T-helper 1 cell (primary cell): ENCODE measurements at places on chromosomes 5 and 9.

GRCh38 chr9:79812099-79812498 lies 240.3 kb downstream of the TLE4 start:
- DNase-seq: no peak

DNA sequence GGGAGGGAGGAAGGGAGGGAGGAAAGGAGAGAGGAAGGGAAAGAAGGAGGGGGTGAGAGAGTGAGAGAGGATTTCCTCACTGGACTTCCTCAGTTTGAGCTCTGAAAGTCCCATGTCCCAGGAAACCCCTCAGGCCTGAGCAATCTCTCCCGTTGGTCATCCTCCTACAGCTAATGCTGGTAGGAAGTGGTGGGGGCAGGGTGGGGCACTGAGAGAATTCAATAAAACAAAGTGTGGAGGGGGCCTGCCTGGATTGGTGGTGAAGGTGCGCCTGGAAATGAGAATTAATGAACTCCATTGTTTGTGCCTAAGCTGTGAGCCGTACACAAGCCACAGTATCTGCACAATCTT lies 195.0 kb downstream of the RGS3 start:
- no peak for DNase-seq

GRCh38 chr5:179301796-179302195 lies 43.5 kb downstream of the ADAMTS2 start:
- no peak for DNase-seq

DNA sequence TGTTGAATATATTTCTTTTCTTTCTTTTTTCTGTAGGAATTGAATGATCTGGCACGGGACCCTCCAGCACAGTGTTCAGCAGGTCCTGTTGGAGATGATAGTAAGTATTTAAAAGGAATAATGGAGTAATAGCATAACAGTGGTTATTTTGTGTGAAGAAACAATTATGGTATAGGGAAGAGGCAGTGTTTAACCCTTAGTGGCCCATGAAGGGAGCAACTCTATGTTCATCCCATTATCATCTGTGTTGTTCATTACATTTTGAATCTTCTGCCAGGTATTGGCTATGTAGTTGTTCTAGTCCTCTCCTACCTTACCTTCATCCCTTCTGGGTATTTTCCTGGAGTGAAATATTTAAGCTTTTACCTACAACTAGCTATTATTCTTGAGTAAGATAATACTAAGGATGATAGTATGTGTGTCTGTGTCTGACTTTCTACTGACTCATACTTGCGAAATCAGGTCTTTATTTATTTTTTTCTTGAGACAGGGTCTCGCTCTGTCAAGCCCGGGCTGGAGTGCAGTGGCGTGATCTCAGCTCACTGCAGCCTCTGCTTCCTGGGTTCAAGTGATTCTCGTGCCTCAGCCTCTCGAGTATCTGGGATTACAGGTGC lies 39.3 kb downstream of the UBE2D2 start:
- DNase-seq: no peak

- DNase-seq: no peak
These were observed 146.8 kb upstream of the DAPK1 start for GRCh38 chr9:87350915-87351314.

DNA sequence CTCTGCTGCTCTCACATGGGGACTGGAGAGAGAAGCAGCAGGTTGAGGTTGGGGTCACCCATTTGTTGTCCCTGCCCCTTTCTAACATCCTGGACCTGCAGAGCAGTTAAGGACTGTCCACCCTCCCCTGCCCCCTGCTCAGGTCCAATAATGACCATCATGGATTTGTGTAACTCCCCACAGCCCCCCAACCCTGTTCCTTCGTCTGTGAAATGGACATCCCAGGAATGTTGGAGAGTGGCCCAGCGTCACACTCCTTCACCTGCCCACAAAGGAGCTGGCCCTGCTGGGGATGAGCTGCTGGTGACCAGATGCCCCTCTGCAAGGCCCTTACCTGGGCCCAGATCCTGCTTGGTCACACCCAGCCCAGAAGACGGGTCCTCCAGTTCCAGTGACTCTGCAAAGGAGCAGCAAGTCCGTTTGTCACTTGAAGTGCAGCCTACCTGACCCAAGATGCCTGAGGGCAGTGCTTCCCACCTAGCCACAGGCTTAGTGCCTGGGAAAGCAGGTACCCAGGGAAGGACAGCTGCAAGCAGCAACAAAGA lies 10.4 kb downstream of the CD74 start:
- DNase-seq: no peak

DNA sequence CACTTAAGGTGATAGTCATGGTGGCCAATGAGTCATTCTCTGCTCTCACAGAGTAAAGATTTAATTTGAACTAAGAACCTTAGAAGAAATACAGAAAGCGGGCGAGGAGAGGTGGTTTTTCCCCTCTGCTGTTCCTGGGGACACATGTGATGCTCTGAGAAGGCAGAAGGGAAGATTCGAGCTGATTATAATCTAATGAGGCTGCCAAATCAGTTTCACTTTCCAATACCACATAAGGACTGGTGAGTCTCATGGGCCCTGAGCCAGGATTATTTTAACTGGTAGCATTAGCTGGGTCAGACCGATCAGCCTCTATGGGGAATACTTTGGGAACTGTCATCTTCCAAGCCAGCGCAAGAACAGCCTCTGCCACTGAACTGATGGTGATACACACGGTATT lies 116.5 kb downstream of the SLC1A3 start:
- no peak for DNase-seq

DNA sequence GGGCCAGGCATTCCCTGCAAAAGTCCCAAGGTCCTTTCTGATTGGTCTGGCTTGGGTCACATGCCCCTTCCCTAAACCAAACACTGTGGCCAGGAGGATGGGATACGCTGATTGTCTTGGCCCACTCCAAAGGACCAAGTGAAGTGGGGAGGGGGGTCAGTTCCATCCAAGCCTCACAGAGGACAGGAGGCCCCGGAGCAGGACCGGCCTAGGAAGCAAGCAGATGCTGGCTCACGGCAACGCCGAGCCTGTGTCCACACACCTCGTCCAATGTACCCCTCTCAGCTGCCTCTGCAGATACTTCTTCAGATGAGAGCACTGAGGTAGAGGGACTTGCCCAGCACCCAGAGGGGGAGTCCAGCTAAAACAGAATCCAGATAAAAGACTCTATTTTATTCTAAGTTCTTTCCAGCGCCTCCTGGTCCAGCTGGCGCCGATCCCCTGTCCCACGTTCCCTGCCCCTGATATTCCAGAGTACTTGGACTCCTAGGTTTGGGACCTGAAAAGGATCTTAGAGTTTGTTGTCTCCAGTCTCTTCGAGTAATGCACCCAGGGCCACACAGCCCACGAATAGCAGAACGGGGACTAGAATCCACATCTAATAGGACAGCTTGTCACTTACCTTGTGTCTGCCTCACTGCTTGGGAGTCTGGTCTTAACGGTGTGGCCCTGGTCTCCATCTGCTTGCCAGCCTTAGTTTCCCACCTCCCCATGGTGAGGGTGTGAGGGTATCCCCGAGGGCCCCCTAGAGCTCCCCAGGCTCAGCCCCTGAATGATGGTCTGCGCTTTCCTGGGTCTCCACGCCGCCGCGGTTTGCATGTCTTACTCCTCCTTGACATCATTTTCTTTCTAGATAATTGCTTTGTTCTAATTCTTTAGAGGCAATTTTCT lies 72.4 kb upstream of the UNC5A start:
- DNase-seq: no peak

GRCh38 chr5:13133951-13134350 lies 810.5 kb downstream of the DNAH5 start:
- DNase-seq: no peak

DNA sequence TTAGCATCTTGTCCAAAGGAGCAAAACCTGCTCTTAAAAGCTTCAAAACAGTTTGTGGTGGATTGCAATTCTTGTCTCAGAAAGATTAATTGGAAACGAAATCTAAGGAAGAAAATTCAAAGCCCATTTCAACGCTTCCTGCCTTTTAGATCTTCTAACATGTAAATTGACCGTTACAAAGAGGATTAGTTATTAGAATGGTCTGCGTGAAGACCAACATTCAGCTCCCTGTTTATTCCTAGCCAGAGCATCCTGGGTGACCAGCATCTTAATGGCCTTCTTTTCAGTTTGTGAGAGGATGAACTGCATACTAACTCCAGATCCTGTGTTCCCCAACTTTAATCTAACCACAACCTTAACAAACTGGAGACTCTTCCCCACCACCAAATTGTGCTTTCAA lies 109.9 kb upstream of the SLC1A3 start:
- no peak for DNase-seq

DNA sequence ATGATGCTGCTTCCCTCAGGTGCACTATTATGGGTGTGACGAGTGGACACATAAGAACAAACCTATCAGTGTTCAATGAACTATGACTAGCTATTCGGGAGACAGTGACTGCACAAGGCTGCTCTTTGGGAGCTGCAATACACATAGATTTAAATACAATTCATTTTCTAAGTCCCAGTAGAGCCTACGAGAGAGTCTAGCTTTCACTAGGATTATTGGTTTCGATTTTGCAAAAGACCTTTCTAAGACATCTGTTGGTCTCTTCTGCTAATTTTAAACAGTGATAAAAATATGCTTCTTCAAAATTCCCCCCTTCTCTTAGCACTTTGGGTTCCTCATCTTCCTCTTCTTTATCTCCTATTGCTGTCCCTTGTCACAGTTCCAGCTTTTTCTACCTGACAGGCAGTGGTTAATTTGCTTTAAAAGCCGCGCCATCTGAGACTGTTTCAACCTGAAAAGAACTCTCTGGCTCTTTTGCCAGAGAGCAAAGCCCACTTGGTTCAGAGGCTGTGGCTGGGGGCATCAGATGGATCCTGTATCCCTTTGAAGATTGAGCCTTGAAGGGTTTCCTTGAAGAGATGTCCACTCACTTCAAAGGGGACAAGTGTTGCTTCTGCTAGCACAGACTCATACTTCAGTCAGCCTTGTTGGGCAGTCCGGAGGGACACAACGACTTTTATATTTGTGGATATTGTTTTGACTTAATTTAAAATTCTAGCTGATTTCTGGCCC lies 241.5 kb downstream of the MAN2A1 start:
- DNase-seq: no peak

GRCh38 chr9:36791222-36791950 lies 218.7 kb downstream of the MELK start:
- DNase-seq: no peak

DNA sequence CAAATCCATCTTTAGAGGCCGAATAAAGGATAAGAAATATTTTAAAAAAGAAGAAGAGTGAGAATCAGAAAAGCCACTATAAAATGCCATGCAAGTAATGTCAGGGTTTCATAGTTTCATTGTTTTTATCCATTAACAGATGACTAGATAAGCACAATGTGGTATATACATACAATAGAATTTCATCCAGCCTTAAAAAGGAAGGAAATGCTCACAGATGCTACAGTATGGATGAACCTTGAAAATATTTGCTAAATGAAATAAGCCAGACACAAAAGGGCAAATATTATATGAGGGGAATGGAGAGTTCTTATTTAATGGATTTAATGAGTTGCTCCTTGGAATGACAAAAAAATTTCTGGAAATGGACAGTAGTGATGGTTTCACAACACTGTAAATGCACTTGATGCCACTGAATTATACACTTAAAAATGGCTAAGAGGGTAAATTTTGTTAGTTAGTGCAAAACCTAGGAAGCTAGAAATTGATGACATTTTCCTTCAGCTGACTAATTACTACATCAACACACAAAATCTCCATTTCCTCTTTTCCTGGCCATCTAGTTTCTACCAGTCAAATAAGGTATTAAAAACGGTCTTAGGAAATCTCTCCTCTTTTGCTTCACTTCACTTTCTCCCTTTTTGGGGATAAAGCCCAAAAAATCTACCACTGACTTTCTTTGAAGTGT lies 86.6 kb downstream of the GNA14 start:
- no peak for DNase-seq

DNA sequence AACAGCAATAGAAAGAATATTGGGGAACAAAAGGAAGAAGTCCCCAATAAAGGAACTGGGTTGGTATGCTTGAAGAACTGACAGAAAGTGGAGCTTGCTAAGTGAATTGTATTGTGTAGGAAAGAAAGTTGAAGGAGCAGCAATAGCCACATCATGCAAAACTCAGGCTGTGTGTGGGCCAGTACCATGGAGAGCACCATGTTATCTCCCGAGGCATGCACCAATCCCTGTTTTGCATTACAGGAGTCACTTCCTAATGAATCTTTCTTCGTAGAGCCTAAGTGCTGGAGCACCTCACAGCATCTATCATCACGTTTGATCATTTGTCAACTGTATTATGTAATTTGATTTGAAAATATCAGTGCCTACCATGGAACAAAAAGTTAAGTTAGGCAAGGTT lies 137.7 kb upstream of the NMUR2 start:
- DNase-seq: no peak

DNA sequence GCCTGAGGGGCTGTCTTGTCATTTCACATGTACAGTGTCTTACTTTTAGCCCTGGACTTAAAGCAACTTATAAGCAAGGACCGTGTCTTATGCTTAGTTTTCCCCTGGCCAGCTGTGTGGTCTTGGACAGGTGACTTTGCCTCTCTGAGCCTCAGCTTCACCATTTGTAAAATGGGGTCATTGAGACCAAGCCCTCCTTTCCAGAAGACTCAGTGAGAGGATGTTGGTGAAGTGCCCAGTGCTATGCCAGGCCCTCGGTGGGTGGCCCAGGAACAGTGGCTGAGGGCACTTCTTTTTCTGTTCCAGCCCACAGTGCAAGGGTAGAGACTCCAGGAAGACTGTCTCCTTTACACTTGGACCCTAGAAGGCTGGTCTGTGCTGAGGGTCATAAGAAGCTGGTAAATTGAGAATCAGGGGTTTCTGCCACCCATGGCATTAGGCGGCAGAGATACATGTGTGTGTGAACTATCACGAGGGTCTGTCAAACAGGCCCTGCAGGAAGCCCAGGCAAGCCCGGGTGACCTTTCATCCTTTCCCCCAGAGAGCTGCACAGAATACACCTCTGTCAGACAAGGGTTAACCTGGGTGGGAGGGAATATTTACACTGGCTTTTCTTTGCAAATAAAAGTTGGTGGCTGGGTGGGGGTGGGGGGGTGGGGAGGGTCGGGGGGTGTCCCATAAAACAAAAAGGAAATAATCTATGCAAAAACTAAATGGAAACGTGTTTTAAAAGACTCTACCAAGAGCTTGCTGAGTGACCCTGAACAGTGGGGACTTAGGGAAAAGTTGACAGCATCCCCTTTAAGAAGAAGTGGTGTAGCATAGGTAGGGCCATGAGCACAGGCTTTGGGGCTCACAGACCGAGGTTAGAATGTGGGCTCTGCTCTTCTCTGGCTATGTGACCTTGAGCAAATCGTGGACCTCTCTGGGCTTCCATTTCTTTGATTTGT lies 20.4 kb upstream of the KIF12 start:
- no peak for DNase-seq

- no peak for DNase-seq
These were observed 251.1 kb upstream of the PPP1R2B start for GRCh38 chr5:156598964-156599363.

GRCh38 chr5:104266161-104266560 lies 703.6 kb upstream of the NUDT12 start:
- no peak for DNase-seq

DNA sequence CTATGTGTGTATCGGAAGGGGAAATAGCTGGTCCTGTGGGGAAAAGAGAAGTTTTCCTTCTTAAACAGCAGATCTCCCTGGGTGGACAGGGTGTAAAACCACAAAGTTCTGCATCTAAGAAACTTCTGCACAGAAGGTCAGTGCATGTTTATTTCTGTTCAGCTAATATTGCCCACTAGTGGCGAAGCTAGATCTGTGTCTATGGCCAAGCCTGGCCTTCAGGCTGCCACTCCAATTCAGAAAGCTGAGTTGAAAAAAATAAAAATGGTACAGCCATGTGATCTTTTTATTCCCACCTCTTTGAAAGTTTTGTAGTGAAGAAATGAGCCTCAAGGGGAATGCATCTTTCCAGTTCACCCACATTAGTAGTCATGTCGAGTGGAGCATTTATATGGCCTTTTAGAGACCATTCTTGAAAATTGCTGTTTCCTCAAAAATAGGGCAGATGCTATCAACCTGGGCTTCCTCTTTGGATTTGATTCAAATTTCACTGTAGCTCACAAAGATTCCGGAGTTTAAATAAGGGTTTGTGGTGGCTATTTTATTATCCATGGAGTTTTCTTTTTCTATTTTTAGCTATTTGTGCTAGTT lies 488.0 kb downstream of the PRELID2 start:
- no peak for DNase-seq
